ENCODE measurements at places on chromosomes 12 and 14.

DNA sequence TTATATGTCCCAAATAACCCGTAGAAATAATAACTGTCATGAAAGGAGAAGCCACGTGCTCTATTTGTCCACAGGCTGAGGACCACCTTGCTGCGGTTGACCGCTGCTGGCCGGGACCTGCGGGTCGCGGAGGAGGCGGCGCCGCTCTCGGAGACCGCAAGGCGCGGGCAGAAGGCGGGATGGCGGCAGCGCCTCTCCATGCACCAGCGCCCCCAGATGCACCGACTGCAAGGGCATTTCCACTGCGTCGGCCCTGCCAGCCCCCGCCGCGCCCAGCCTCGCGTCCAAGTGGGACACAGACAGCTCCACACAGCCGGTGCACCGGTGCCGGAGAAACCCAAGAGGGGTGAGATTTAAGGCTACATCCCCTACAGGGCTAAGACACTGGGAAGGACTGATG lies 21.0 kb downstream of the RPGRIP1 start:
- DNase-seq, result peak; percentile 31

DNA sequence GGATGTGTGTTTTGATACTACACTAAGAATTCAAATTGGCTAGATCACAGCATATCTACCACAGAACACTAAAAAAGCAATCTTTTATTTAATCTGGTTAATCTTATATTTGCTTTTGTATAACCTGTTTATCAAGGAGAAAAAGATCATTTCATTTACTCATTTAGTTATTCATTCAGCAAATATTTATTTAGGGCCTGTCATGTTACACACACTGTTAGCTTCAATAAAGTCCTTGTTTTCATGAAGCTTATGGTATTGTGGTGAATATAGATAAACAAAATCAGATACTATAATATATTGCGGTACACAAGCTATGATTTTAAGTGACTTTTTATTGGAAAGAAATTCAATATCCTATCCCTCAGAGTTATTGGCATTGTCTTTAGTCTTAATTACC lies 350.8 kb downstream of the LRFN5 start:
- no peak for DNase-seq

- DNase-seq, result no peak
These were observed 18.8 kb downstream of the BEGAIN start for GRCh38 chr14:100568164-100568997.

GRCh38 chr14:89826596-89826995 lies 127.9 kb downstream of the EFCAB11 start:
- no peak for DNase-seq

GRCh38 chr12:28794786-28795185 lies 354.3 kb upstream of the FAR2 start:
- DNase-seq, result no peak

- peak; percentile 74 for DNase-seq
These were observed 95.9 kb downstream of the OTOGL start for GRCh38 chr12:80195074-80195726.

DNA sequence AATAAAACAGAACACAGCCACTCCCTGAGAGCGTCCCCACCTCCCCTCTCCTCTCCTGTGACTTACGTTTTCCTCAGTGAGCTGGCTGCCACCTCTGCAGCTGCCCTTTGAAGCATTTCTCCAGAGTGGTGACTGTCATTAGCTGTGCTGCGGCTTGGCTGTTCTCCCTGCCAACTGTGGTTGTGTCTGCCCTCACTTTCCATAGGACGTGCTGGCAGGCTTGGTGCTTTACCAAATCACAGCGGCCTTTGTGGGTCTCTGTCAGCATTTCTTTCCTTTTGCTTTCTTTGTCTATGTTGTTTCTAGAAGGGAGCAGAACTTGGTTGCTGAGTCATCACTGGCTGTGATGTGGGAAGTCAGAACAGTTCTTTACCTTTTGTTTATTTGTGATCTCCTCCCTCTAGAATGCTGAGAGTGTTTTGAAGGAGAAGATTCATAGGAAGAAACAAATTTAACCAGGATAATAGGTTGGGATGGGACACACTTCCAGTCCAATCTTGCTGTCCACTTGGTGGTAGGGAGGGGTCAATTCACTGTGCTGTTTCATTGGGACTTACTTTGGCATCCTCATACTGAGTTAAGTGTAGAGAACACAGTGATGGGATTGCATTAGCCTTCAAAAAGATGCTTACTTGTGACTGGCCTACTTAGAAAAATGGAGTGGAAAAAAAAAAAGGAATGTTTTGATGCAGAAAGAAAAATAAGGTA lies 88.2 kb downstream of the TMX1 start:
- DNase-seq, result peak; percentile 0

- DNase-seq, result no peak
These were observed 14.2 kb downstream of the IQSEC3 start for GRCh38 chr12:80681-81190.

GRCh38 chr14:81551471-81551870 lies 17.8 kb upstream of the SEL1L start:
- no peak for DNase-seq

- no peak for DNase-seq
These were observed 115.9 kb upstream of the PELI2 start for GRCh38 chr14:56002342-56002741.

GRCh38 chr12:72256725-72257124 lies 15.4 kb upstream of the TRHDE start:
- no peak for DNase-seq

- DNase-seq, result no peak
These were observed 9.9 kb downstream of the ISCU start for GRCh38 chr12:108572166-108572790.

DNA sequence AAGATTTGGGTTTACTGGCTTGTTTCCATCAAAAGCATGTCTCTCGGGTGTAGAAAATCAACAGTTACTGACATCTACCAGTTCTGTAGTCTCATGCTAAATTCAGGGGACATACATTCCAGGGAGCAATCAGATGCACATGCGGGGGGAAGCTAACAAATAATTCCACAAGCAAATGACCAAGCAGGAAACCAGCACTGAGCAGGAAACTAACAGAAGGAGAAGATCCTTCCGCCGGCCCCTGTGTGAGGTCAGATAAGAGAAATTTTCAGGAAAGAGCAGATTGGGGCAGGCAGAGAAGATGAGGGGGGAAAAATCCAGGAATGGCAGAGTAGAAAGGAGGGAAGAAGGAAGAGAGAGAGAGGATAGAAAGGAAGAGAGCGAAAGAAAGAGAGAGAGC lies 127.6 kb upstream of the TMCC3 start:
- no peak for DNase-seq

DNA sequence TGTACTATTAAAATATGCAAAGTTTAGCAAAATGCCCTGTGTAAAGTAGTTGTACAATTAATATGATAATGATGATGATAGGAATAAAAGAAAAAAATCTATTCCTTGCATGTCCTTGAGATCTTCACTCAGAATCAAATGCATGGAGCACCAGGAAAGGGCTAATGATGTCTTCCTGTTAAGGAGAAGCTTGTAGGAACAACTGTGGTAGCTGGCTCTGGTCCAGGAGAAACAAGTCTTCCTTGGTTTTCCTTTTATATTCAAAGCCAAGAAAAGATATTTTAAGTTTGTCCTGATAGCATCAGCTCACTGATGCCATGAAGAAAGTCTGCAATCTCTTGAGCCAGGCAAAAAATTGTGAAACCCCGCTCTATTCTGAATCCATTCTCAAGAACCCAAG lies 138.9 kb downstream of the PIK3C2G start:
- DNase-seq, result no peak

DNA sequence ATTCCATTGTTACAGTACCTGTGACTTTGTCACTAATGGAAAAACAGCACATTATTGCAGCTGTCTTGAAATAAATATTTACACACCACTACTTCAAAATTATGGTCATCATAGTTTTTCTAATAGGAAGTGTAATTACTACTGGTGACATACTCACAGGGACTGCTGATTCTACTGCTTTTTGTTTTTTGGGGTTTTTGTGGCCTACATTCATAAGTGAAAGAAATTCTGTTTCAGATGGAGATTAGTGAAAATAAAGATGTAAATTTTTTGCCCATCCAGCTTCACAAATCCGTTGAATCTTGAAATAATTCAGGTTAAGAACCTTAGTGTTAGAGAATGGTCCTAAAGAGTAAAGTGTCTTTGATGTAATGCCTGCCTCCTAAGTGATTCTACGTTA lies 17.5 kb downstream of the KNTC1 start:
- no peak for DNase-seq

DNA sequence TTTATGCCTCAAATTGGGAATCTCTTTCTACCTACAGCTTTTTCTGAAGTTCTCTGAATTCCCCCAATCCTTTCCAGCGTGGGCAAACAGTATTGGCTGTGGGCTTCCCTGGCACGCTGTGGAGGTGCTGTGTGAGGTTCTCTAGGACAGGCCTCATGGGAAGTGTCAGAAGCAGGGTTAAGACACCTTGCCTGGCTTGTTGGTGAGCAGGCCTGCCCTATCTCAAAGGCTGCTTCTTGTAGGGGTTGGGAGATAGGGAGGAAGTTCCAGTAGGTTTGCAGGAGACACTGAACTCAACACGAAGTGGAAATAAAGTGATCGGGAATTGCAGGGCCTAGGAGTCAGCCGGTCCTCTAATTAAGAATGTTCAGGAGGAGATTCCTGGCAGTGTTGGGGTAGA lies 30.0 kb upstream of the DCD start:
- no peak for DNase-seq
